ENCODE measurements at places on chromosomes 2 and 18.

- DNase-seq: no peak
Measured at GRCh38 chr18:8526332-8526731, 82.9 kb upstream of the RAB12 start.

DNA sequence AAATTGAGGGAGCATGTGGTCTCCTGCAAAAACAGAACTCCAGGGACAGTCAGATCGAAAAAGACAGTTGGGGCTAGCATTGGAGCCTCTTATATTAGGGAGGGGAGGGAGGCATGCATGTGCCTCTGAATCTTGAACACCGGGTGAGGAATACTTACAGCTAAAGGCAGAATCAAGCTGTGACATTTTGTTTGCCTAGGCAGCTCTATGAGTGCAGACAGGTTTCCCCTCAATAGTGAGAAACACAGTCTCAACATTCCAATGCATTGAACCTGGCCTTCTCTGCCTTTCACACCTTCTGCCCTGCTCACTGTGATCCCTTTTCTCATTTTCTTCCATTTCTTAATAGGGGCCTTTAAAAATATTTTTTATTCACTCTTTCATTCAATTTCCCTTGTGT, 140.4 kb downstream of the THSD7B start:
- no peak for DNase-seq

GRCh38 chr2:202030691-202031090, 3.0 kb upstream of the FZD7 start:
- DNase-seq: no peak

- no peak for DNase-seq
Measured at GRCh38 chr2:240595381-240596079, 9.0 kb downstream of the CAPN10 start.

DNA sequence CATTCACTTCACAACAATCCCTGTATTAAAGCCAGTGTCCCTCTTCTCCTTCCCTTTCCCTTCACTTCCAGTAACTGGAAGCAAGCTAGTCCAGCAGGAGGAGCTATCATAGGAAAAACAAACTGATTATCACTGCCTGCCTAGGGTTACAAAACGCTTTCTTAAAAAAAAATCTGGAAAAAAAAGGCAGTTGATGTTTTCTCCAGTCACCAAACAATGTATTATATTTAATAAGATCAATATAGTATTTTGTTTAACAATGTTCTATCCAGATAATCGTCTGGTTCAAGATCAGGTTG, 78.8 kb upstream of the ITGB6 start:
- no peak for DNase-seq

GRCh38 chr2:217599906-217600305, 402.9 kb downstream of the TNS1 start:
- DNase-seq: no peak

DNA sequence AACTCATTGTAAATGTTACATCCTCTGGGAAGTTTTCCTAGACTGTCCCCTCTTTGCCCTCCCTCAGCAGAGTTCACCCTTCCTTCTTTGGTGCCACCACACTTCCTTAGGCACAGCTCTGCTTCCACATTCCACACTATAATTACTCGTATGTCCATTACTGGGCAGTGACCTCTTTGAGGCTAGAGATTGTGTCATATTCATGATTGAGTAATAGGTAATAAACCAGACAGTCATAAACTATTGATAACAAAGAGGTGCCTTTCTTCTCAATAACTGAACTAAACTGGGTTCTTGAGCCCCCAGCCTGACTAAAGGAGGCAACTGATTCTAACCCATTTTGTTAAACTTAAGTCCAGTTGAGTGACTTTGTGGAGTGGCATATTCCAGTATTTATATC, 28.3 kb downstream of the MYO3B start:
- no peak for DNase-seq

DNA sequence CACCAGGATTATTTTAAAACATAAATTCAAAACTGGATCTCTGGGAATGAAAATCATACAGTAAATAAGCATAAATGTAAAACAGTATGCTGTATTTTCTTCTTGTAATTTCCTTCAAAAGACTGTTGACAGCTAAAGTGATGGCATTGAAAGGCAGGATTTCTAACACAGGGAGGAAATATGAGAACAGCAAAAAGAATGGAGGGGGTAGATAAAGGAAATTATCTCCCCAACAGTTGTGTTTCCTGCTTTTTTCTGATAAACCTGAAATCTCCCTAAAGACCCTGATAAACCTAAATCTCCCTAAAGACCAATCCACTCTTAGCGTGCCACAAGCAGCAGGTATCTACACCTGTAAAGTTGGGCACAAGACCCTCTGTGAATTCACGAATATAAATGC, 50.8 kb downstream of the PIAS2 start:
- DNase-seq: no peak

DNA sequence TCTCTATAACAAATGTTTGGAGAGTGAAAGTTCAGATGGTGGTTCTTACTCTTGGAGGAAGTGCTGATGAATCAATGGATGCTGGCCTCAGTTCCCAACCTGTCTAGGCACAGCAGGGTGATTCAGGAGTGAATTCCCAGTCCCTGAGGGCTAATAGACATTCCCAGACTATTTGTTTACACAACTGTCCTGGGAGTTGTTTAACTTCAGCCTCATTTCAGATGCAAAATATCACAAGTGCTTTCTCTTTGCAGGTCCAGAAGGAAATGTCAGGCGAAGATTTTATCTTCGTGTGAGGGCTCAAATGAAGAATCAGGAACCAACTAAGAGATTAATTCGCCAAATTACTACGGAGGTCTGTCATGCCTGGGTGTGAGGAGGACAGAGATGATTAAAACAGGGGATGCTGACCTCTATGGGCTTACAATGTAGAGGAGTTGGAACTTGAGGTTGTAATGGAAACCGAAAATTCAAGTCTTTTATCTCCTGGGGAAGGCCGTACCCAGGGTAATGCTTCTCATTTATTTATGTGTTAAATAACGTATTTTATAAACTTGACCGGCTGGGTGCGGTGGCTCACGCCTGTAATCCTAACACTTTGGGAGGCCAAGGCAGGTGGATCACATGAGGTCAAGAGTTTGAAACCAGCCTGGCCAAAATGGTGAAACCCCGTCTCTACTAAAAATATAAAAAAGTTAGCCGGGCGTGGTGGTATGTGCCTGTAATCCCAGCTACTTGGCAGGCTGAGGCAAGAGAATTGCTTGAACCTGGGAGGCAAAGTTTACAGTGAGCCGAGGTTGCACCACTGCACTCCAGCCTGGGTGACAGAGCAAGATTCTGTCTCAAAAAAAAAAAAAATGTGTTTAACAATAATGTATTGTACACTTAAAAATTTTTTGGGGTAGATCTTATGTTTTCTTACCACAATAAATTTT, 38.7 kb upstream of the SLC1A4 start:
- DNase-seq: no peak

DNA sequence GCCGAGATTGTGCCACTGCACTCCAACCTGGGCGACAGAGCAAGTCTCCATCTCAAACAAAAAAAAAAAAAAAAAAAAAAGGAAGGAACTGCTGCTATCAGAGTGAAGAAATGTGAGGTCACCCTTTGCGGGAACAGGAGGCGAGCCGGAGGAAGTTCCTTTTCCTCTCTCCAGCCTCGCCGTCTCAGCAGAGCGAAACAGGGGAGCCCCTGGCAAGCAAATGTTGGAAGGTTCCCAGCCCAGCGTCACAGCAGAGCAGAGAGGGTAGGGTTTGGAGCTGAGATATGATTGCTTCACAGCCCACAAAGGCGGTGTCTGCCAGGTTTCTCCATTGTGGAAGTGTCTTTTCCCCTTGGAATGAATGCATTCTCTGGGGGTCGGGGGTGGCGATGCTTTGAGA, 28.5 kb downstream of the SLC20A1 start:
- no peak for DNase-seq

DNA sequence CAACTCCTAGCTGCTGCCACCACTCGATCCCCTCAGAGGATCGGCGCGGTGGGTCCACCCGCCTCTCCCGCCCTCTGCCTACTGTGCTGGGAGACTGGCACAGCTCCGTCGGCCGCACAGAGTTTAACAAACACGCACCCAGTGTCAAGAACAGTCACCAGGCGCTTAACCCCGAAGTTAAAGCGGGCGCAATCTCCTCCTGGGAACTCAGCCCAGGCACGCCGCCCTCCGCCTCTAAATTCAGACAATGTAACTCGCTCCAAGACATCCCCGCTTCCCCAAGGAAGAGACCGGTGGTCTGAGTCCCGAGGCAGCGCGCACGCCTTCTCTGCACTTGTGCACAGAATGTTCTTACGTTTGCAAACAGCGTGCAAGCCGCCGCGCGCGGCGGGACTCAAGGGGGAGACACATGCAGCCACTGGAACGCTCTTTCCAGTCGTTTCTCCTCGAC, 533 bp downstream of the CXCR4 start:
- no peak for DNase-seq

DNA sequence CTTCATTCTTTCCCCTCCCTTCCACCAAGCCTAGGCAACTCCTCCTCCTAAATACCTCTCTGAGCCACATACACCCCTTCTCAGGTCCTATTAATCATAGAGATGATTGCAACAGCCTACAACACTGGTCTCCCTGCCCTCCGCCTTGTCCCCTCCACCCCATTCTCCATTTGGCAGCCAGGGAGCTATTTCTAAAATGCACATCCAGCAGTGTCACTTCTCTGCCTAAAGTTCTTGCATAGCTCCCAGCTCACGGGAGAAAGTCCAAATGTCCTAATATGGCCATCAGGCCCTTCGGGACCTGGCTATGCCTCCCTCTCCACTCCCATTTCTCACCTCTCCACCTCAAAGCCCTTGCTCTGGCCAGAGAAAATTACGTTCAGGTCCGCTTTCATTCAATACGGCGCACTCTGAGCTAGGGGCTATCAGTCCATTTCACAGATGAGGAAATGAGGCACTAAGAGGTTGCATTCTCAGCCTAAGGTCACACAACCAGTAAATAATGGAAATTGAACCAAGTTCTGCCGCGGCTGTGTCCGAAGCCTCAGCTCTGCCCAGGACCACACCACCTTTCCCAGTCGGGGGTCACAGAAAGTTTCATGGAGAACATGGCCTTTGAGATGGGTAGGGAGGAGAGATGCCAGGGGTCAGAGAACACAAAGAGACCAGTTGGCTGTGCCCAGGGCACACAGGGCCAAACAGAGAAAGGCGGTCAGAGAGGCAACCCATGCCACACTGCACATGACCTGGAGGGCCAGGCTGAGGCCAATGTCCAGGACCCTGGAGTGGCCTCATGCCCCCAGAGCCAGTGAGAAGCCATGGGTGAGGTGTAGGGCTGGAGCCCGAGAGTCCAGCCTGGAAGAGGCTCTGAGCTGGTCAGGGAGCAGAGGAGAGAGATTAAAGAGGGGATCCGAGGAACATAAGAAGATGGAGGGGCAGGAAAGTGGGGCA, 72.8 kb downstream of the TNS1 start:
- DNase-seq: no peak

DNA sequence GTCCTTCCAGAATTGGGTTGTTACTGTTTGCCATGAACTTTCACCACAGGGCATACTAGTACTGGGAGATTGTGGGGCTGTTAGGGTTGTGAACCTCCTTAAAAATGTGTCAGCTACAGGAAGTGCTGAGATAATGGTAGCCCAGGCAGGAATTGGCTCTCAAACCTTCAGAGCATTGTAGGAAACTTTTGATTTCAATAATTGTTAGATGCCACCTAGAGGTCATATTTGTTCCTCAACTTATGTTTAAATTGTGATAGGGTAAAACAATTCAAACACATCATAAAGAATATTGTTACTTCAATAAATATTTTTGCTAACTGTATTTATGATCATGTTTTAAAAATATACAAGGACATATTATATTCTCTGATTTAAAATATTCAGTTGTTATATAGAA, 594.6 kb downstream of the ADCYAP1 start:
- DNase-seq: no peak

- DNase-seq: no peak
Measured at GRCh38 chr2:189592353-189592984, 11.9 kb upstream of the SLC40A1 start.

GRCh38 chr2:44433895-44434294, 72.1 kb downstream of the CAMKMT start:
- DNase-seq: no peak

DNA sequence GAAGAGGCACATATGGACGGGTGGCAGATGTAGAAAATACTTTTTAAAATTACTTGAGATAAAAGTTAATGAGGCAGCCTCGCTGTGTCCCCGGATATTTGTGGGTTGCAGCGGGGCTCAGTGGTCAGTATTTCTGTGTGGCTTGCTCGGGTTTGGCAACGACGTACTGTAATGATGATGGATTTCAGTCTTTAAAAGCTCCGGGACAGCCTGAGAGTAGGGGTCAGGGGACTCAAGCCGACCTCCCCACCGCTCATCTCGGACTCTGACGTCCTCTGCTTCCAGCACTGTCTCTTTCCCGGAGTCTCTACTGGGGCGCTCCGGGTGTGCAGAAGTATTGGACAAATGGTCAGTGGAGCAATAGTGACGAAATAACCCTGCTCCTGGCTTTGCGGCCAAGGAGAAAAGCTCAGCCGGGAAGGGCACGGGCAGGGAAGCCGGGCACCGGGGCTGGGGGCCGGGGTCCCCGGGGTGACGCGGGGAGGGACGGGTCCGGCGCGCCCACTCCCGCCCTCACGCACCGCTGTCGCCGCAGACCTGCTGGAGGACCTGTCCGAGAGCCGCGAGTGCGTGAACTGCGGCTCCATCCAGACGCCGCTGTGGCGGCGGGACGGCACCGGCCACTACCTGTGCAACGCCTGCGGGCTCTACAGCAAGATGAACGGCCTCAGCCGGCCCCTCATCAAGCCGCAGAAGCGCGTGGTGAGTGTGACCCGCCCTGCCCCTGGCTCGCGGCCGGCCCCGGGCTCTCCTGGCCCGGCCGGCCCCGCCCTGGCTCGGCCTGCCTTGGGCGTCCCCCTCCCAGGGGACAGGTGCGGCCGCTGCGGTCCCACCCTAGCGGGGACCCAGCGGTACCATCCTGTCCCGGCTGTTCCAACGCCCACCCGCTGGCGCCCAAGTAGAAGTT, 7.3 kb downstream of the GATA6 start:
- DNase-seq: no peak

- no peak for DNase-seq
Measured at GRCh38 chr2:143615562-143615961, 486.3 kb downstream of the ARHGAP15 start.

DNA sequence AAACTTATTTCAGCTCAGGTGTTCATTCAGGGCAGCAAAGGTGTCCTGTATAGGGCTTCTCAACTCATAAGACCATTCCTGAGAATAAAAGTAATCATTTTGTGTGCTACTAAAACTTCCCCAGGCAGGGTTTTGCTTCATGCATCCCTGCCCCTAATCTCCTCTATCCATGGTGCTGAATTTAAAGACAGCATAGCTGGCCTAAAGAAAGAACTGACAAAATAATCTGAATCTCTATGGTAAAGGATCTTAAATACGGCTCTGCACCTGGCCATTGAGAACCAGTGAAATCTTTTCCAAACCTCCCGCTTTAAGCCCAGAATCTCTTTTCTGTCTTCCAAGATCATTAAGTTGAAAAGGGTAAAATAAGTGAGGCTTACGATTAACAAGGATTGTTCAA, 292.1 kb upstream of the KLHL29 start:
- no peak for DNase-seq

- DNase-seq: no peak
Measured at GRCh38 chr2:115070002-115070401, 627.6 kb downstream of the DPP10 start.
